ENCODE measurements at places on chromosomes 2 and 18. TPM values are rescaled to one million over a fixed set of nuclear protein-coding genes. Genes with fewer than 3 reads are reported as not detected.
A peak's percentile ranks its signal among the peaks of the same experiment; 100 is the strongest.

- DNase-seq, result peak; percentile 88
These were observed 40.0 kb downstream of the DNMT3A start for GRCh38 chr2:25301453-25302352.

- peak; percentile 13 for DNase-seq
These were observed 111.2 kb upstream of the SETBP1 start for GRCh38 chr18:44569391-44570055.

DNA sequence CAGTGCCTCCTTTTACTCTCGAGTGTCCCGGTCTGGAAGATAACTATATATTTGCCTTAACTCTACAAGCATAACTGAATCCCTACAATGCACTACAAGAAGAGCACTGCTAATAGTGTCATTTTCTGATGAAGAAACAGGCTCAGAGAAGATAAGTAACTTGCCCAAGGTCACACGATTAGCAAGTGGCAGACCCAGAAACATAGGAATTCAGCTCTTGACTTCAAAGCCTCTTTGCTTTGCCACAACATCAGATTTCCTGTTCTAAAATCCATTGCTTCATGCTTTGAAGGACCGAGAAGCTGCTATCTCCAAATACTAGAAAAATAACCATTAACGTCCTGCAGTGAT is 65.6 kb downstream of the HS1BP3 start:
- no peak for DNase-seq

DNA sequence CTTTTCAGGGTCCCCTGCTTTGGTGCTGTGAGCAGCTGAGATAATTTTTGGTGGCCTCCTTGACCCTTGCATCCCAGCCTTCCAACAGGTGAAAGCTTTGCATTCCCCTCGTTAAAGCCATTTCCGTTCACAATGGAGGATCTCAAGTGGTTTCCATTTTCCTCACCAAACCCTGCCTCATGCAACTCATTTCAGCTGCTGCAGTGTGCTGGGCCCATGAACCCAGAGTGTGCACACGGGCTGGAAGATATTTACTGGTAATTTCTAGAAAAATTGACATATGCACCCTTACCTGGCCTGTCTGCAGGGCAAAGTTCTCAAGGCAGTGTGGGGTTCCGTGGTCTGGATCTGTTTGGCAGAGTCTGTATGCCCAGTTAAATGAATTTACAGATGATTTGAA is 246.8 kb upstream of the HS6ST1 start:
- no peak for DNase-seq

GRCh38 chr2:207418419-207418818 is 111.3 kb upstream of the CREB1 start:
- no peak for DNase-seq

GRCh38 chr2:196288006-196288538 is 116.7 kb upstream of the STK17B start:
- DNase-seq, result no peak

DNA sequence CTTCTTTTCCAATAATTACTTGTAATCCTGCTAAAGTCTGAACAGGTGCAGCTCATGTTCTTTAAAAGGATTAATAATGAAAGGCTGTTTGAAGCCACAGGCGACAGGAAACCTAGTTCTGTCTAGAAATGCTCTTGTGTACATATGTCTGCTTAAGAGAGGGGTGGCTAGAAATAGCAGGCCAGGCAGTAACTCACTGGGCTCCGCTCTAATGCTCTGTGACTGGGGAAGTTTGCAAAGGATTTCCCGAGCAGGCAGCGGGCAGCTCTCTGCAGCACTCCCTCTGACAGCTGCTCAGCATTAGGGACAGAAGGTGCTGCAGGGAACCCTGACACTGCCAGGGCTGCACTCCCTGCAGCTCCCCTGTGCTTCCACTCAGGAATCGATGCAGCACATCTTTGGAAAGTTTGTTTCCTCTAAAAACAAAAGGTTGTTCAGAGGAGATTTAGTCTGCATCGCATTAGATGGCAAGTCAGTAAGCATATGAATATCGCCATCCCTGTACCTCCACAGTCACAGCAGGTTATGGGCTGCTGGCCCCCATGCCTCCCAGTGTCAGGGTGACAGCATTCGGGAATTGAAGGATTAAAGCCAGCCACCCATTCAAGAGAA is 33.1 kb upstream of the TTC39C start:
- DNase-seq, result no peak

DNA sequence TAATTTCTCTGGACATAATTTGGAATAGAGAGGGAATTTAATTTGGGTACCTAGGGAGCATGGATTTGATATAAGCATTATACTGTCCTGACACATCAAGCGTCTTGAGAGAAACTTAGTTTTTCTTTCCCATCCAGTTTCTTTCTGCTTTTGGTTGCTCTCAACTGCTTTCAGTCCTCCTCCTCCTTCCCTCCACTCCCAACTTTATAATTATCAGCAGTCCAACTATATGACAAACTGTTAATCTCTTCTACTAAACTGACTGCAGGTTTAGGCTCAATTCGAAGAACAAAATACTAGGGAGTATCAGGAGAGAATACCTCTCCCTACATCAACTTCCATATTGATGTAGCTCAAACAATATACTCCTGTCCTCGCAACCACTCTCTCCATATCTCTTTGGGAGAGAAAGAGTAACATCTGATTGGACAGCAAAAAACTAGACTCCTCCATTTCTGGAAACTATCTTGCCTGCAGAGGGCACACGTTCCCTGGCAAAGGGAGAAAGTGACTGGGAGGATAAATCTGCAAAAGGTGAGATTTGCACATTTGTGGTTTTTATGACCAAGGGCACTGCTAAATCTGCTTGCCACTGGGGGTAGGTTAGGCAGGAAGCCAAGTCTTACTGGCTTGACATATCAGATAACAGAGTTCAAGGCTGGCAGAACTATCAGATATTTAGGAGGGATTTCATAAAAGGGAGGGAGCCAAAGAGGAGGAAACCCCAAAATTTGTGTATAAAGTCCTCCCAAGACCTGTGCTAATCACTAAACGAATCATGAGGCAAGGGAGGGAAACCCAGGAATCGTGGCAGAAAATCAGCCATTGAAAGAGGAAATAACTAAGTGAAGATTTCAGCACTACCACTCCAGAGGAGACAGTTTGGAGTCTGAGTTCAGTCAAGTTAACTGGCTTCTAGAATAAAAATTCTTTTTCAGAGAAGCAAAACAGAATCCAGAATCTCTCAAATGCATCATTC is 40.0 kb downstream of the ICA1L start:
- DNase-seq, result peak; percentile 82

- peak; percentile 55 for DNase-seq
These were observed 26.9 kb downstream of the SGPP2 start for GRCh38 chr2:222451224-222451674.

The PJVK gene
- not detected for total RNA-seq

The RAB31 gene
- 36.8 TPM for total RNA-seq

The LINC00305 gene
- not detected for total RNA-seq

The RAPH1 gene
- total RNA-seq, result 9.3 TPM
